LHCN-M2 (cell line): ENCODE measurements at places on chromosomes 16 and 17. TPM values are rescaled to one million over a fixed set of nuclear protein-coding genes. Genes with fewer than 3 reads are reported as not detected.

SMARCE1 gene
- 118 and 138 TPM in 2 replicates for total RNA-seq

APOH gene
- total RNA-seq, result not detected in 2 replicates

MRTFB gene
- 6.5 and 9.8 TPM in 2 replicates for total RNA-seq

HOXB7 gene
- total RNA-seq, result 26.9 and 37.3 TPM in 2 replicates

HS3ST4 gene
- total RNA-seq, result not detected in 2 replicates

TMIGD1 gene
- total RNA-seq, result not detected in 2 replicates

BEAN1 gene
- 0.19 and 1.4 TPM in 2 replicates for total RNA-seq
